NCI-H774 (cell line): ENCODE measurements at places on chromosomes 3 and 15.

- DNase-seq = no peak
Observed at GRCh38 chr3:72383883-72384282, 464.4 kb downstream of the SHQ1 start.

GRCh38 chr3:21794291-21794690, 43.3 kb upstream of the ZNF385D start:
- DNase-seq = no peak

DNA sequence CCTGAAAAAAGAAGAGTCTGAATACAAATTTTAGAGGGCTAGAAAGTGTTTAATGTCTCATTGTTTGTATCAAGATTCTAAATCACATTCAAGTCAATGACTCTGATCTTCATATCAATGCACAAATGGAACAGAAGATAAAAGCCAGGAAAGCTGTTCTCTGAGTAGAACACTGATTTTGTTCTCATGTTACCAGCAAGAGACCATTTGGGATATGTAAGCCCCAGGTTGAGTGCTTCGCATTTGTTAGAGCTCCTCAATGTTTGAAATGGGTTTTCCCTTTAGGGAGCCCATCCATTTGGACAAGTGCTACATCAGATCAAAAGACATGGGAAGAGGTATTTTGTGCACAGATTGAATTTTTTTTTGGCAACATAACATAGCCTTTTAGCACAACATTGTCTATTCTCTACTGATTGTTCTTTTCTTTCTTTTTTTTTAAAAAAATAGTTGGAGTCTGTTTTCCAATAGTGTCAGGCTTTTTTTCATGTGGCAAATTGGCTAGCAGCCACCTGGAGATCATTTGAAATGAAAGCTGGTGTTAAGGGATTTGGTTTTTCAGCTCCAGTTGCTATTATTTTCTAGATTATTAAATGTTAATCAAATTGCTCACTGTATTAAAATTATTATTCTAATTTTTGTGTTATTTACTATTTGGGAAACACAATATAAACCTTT, 74.5 kb upstream of the ZPLD1 start:
- DNase-seq = no peak

GRCh38 chr3:34256791-34257190, 458.4 kb downstream of the PDCD6IP start:
- DNase-seq = no peak

DNA sequence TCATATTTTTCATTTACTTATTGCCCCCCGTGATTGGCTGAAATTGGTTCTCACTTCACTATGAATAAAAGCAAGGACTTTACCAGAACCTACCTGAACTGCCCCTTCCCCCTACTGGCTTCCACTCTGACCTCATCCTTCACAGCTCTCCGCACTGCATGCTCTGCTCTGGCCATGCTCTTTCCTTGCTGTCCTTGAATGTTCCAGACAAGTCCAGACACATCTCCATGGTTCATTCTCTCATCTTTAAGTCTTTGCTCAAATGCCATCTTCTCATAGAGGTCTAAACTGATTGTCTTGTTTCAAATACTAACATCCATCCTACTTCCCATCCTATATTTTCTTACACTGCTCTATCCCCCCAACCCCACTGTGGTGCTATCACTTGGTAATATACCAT, 129.4 kb downstream of the CHST2 start:
- no peak for DNase-seq

DNA sequence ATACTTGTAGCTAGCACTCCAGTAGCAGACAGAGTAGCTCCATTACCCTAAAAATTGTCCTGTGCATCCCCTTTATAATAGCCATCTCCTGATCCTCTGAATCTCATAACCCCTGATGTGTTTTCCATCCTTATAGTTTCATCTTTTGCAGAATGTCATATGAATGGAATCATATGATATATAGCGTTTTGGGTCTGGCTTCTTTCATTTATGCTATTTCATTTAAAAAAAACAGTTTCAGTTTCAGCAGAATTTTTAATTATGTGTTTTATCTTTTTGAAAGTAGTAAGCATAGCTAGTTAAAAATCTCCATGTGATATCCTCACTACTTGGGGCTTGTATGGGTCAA, 132.7 kb downstream of the KLF13 start:
- no peak for DNase-seq

GRCh38 chr3:42658771-42659390, 5.4 kb downstream of the ZBTB47 start:
- no peak for DNase-seq

DNA sequence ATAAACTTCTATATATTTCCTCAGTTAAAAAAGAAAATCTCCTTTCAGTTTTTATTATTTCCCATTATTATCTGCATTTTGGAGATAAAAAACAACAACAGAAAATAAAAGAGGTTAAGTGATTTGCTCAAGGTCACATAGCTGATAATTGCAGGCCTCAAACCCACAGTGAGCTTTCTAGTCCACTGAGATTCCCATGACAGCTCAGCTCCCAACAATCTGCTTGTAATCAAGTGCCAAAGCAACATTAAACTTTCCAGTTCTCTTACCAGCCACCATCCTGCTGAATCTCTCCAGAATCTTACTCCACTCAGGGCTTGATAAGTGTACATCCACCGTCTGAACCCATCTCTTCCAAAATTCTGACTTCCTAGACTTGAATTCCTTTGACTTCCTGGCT, 318.2 kb upstream of the SEMA6D start:
- no peak for DNase-seq

DNA sequence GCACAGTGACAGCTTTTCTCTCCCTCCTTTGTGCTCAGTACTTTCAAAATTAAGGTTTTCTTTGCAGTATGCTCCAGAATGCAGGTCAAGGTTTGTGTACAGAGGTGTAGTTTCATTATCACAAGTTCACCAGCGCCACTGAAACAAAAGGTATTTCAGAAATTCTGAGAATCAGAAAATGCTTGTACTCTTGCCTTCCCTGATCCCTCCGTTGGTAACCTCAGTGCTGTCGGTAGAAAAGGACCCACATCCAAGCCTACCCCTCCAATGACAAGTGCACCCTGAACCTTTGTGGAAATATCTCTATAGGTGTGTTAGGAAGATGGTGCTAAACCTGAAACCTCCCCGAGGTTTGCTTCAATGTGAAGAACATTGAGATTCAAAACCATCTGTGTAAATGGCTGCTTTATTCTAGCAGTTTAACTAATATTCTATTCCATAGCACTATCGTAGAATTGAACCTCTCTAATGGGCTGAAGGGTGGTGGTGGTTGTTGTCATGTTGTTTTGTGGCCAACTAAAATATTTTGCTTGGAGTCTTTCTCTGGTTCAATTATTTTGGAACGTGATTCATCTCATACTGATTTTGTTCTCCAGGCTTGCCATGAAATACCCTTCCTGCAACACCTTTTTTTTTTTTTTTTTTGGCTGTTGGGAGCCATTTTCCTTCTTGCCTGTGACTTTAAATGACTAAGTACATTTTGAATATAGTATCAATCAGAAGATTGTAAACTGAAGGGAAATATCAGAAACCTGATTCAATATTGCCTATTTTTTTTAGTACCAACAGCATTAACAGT, 20.7 kb downstream of the ZBTB38 start:
- peak; percentile 47 for DNase-seq

DNA sequence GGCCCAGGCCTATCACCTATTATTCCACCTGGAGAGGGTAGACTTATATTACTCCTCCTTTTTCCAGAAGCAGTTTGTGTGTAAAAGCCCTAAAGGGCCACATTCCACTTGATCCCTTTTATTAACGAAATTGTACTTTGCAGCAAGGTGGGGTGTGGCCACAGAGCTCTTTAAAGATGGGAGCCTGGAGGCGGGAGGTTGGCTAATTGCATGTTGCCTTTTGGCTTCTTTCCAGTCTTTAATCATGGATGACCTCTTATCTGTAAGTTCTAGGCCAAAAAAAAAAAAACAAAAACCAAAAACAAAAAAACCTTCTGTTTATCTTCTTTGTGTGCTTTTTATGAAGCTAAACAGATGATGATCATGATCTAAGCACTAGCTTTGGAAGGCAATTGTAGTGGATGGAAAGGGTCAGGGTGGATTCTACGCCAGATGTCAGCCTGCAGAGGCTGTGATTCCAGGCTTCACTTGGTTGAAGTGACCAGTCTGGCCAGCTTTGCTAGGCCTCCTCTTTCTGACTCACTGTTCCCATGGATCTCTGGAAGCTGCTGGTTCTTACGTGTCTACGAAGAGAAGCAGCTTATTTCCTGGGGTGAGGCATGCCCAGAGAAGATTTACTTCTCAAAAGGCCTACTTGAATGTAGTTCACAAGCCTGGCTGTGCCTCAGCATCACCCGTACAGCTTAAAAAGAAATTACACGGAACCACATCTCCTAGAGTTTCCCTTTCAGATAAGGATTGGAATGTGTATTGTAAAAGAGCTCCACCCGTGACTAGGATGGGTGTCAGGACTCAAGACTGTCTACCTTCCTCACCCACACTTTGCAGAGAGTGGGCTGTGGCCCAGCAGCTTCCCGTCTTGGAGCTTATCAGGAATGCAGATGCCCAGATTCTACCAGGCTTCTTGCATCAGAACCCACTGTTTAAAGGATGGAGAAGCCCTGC, 330.9 kb upstream of the C2CD4B start:
- DNase-seq = no peak

DNA sequence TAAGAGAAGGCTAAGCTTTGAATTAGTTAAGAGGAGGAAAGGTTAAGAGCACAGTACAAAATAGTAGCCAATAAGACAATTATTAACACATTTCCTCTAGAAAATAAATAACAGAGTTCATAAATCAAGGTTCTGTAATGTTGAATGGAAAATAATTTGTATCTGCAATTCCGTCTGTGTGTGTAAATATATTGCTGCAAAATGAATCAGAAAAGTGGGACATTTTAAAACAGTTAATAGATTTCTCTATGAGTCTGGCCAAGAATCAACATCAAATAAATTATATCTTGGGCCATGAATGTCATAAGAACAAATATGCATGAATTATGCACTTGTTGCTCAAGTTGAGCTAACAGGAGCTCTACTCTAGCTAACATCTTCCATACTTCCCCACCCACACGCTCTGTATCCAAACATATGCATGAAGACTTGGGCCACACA, 14.2 kb upstream of the SUCNR1 start:
- no peak for DNase-seq

GRCh38 chr3:113222451-113223086, 11.2 kb downstream of the BOC start:
- DNase-seq = no peak

- DNase-seq = no peak
Observed at GRCh38 chr3:131194816-131195215, 168.1 kb downstream of the NEK11 start.

DNA sequence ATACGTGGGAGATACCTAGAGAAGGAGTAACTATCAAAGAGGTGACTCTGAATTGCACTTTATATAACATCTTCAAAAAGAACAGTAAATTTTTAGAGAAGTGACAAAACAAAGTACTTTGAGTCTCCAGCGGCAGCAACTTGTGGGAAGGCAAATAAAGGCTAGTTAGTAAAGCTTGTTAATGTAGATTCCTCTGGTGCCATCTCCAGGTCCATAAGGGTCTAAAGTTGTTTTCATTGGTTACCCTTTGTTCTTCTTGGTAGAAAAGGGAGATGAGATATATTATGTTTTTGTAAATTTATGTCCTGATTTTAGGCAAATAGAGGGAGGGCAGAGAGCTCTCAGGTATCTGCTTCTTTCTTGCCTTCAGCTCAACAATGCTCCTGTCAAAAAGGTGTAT, 161.6 kb downstream of the MYRIP start:
- DNase-seq = no peak
